ENCODE measurements at places on chromosomes 7 and 10.

DNA sequence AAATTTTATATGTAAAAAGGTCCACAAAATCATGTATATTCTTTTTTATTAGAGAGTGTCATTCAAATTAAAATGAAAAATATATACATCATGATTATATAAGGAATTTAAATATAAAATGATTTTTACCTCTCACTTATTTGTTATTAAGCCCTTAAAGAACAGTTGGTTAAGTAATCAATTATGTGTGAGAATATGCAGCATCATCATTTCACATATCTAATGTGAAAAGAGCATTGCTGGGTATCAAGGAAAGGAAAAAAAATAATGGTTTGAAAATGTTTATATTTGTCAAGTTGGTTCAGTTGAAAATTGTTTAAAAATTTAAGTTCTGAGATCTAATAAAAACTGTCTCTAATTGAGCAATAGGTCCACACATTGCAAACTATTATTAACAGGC, 363.6 kb upstream of the GRM3 start:
- DNase-seq: no peak

GRCh38 chr10:59705931-59706330, 3.7 kb downstream of the SLC16A9 start:
- DNase-seq: no peak

DNA sequence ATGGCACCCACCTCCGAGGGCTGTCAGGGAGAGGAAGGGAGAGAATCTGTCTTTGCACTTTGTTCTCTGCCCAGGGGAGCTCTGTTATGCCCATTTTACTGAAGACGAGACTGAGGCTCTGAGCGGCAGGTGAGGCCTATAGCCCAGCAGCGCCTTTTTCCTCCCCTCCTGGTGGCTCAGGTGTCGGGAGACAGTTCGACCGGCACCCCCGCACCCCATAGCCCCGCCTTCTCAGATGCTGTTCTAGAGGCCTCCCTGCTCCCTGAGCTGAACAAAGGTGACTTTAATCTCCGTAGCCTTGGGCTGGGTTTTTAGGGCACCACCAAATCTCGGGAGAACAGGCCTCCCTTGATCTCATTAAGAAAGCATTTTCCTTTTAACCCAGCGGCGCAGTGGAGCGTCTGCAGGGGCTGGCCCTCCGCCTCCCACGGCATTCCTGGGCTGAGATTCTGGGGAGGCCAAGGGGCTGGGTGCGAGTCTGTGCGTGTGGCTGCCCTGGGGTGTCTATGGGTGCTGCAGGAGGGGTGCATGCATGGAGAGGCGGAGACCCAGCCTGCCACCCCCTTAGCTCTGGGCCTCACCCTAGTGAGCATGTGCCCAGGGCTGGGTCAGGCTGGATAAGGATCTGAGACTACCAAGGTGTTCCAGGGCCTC, 3.3 kb downstream of the LFNG start:
- no peak for DNase-seq

- DNase-seq: no peak
Observed at GRCh38 chr7:144483189-144483588, 79.7 kb upstream of the NOBOX start.

DNA sequence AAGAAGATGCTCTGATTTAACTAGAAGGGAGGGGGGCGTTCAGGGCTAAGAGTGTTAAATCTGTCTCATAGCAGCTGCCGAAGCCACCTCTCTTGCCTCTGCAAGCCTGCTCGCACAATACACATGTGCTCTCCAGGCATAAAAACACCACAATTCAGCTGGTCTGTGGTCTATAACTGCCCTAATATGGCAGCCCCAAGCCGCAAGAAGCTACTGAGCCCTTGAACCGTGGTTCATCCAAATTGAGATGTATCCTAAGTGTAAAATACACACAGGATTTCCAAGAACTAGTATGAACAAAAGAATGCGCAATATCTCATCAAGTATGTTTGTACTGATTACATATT, 70.8 kb upstream of the FGFR2 start:
- peak; percentile 22 for DNase-seq

- no peak for DNase-seq
Observed at GRCh38 chr10:75984067-75984466, 552.6 kb downstream of the LRMDA start.

- DNase-seq: no peak
Observed at GRCh38 chr7:33645104-33645503, 260.2 kb upstream of the BMPER start.

DNA sequence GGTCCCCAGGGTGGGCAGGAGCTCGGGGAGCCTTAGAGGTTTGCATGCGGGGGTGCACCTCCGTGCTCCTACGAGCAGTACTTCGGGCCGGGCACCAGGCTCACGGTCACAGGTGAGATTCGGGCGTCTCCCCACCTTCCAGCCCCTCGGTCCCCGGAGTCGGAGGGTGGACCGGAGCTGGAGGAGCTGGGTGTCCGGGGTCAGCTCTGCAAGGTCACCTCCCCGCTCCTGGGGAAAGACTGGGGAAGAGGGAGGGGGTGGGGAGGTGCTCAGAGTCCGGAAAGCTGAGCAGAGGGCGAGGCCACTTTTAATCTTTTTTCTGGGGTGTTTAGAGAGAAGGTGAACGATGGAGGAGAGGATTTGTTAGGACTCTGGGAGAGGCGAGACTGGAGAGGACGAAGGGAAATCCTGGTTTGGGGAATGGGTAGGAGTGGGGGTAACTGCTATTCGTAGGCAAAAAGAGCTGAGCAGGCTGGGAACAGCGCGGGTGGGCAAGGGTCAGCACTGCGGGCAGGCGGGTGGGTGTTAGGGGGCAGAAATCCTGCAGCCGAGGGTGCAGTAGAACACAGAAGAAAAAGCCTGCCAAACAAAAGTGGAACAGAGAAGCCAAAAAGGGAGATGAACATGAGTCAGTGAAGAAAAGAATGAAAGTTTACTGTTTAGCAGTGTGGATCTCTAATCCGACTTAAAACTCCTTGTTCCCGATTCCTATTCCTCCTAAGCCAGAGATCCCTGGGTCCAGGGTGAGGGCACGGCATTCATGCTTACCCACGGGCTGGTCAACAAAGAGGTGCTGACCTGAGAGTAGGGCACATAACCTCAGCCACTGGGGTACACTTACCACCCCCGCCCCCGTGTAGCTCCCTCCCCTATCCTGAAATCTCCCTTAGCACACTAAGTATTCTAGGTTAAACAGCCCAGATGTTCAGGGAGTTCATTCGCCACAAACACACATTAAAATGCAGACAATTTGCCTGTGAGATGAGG, 26.9 kb downstream of the PRSS2 start:
- no peak for DNase-seq

Measured in NB4 (cell line).